ENCODE measurements at places on chromosomes 2 and 18.

DNA sequence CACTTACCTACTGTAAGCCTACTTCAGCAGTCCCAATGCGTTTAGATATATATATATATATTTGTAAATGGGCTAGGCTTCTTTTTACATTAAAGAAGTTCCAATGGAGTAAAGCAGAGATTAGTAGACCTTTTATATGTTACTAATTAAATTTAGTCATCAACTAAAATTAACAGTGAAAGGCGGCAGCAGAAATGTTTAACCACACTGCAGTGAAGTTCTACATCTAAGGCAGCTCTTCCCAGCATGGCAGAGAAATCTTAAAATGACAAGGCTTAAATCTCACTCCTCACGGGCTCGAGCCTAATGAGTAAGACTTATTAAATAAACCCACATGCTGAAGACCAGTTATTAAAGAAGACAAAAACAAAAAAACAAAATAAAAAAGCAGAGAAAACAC is 19.1 kb upstream of the KANSL1L start:
- DNase-seq, result no peak

DNA sequence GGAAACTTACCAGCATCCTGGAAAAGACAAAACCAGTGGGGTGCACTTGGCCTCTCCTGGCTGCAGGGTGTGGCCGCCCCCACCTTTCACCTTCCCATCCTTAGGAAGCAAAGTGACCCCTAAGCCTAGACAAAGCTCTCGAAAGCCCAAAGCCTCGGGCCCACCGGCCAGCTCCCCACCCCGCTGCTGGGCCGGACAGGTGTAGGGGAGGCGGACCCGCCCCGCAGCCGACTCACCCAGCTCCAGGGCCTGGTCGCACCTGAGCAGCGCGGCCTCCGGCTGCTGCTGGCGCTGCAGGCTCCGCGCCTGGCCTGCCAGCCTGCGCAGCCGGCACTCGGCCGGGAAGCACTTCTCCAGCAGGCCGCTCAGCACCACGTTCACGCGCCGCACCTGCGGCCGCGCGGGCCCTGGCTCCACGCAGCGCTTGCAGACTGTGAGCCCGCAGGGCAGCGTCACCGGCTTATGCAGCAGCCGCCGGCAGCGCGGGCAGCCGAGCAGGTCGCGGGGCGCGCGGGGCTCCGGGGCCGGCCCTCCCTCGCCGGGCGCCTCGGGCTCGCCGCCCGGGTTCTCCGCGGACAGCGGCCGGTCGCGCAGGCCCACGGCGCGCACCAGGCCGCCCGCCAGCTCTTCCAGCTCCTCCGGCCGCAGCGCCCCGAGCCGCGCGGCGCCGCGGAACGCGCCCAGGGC is 979 bp downstream of the LONRF2 start:
- DNase-seq, result no peak

GRCh38 chr2:80080957-80081356 is 223.6 kb downstream of the LRRTM1 start:
- DNase-seq, result no peak

GRCh38 chr2:179274749-179275148 is 10.1 kb upstream of the SESTD1 start:
- no peak for DNase-seq

DNA sequence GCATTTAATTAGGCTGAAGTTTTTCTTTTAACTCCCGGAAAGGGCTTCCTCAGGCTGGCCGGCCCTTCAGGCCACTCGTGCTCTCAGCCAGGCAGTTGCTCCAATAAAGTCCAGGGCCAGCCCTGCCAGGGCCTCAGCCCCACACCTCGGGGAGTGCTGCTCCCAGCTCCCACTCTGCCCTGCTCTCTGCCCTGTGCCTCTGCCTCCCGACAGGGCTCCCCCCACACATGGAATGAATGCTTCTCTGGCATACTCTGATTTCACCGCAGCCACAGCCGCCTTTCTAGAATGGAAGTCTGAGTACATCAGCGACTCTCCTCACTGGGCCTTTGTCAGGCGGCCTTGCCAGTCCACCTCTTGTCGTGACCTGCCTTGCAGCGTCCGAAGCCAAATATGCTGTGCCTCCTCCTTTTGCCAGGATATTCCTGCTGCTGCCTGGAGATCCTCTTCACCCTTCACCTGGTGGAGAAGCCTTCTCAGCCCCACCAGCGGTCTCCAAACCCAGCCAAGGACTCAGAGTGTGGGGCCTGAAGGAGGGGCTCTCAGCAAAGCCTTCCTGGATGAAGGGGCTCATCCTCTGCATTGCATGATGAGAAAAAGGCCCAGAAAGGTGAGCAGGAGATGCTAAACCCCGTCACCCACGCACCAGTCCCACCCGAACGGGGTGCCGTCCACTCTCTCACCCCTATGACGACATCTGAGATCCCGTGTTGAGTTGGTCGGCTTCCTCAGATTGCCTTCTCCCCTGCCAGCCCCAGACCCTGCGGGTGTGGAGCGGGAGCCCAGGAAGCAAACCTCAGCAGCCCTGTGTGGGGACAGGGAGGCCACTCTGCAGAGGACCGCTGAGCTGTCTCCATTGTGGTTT is 472.7 kb upstream of the HS6ST1 start:
- DNase-seq, result no peak

- no peak for DNase-seq
These were observed 86.8 kb downstream of the CLIP4 start for GRCh38 chr2:29201979-29202378.

DNA sequence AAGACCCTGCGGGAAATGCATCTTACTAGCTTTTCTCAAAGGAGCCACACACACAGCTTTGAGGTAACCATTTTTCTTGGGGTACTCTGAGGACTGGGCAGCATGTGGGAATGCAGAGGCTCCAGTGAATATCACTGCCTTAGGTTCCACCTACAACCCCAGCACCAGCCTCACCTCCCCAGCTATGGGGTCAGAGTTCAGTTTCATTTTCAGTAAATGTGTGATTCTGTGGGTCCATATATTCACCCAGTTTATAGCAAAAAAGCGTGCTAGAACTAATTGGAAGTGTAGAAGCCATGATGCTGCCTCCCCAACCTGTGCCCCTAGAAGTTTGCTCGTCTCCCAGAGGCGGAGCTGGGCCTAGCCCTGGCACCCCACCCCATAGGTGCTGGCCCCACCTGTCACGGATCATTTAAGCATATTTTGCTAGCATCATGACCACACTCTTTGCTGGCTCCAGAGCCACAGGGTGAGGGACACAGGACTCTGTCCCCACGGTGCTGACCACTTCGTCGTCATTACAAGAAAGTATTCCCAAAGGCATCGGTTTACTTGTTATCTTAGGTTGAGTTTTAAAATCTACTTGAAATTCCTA is 57.7 kb downstream of the SH3RF3 start:
- DNase-seq, result no peak

DNA sequence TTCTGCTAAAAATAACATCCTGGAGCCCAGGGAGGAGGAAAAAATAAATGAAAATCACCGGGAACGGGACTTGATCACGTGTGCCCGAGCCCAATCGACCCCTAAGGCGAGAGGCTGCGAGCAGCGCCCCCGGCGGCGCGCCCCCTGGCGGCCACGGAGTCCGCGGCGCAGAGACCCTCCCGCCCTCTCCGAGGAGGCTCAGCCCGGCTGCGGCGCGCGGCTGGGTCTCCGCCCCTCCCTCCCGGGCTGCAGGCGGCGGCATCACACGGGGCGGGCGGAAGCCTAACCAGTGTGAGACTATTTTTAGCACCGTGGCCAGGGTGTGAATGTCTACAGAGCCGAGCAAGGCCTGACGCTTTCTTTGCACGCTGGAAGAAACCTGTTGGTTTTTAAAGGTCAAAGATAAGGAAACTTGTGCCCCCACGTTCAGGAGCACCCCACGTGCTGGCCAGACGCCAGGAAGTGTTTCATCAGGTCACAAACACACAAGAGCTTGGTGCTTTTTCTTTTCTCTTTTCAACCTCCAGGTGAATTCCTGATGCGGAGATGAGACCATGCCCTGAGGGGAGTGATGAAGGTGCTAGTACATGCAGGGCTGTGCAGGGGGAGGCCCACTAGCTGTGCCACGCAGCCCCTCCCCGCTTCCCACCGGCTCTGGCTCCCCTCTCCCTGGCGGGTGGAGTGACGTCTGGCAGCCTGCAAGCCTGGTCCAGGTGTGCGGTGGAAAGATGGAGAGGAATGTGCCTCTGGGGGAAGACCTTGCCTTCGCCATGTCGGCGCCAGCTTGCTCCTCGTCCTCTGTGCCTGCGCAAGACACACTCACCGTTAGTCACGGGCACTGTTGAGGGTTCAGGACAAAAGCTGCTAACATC is 35.3 kb upstream of the DNMT3A start:
- DNase-seq, result peak; percentile 24

DNA sequence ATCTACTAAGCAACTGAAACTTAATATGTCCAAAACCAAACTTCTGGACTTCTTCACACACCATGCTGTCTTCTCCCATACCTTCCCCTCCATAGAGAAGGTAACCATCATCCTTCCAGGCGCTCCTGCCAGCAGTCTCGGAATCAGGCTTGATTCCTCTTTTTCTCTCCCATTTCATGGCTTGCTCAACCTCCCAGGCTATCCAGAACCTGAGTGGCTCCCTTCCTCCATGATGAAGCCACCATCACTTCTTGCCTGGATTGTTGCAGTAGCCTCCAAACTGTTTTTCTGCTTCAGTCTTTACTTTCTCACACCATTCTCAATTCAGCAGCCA is 40.1 kb upstream of the NDUFV2 start:
- DNase-seq, result no peak

GRCh38 chr2:53559302-53559966 is 208.2 kb upstream of the CHAC2 start:
- no peak for DNase-seq
